CD4-positive, alpha-beta T cell (primary cell): ENCODE measurements at places on chromosomes 7 and 10. TPM values are rescaled to one million over a fixed set of nuclear protein-coding genes. Genes with fewer than 3 reads are reported as not detected.

- peaks cover 6% of the 10 kb centered on the region for H3K27me3 ChIP-seq
- no peak overlapping the region for H3K27ac ChIP-seq
- H3K36me3 ChIP-seq = no peaks in the 10 kb centered on the region
- DNase-seq = no peak
- H3K4me1 ChIP-seq = no peaks in the 10 kb centered on the region
- no peak overlapping the region for H3K4me3 ChIP-seq
Measured at GRCh38 chr10:120818301-120818700, 32.9 kb upstream of the WDR11 start.

DNA sequence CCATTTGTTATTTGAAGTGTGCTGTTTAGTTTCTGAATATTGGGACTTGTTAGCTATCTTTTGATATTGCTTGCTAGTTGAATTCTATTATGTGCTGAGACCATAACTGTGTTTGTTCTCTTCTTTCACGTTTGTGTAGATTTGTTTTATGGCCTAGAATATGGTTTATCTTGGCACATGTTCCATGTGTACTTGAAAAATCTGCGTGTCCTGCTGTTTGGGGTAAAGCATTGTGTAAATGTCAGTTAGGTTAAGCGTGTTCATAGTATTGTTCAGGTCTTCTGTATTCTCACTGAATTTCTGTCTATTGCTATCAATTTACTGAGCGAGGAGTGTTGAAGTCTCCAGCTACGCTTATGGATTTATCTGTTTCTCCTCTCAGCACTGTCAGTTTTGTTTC, 19.4 kb downstream of the MMP21 start:
- H3K4me1 ChIP-seq = no peaks in the 10 kb centered on the region
- no peak for DNase-seq
- H3K4me3 ChIP-seq = no peak overlapping the region
- peaks cover 92% of the 10 kb centered on the region for H3K36me3 ChIP-seq
- H3K27me3 ChIP-seq = no peaks in the 10 kb centered on the region

GRCh38 chr7:127532736-127533135, 52.7 kb downstream of the GCC1 start:
- no peaks in the 10 kb centered on the region for H3K4me1 ChIP-seq
- peaks cover 6% of the 10 kb centered on the region for H3K27me3 ChIP-seq
- H3K27ac ChIP-seq = no peak overlapping the region
- H3K4me3 ChIP-seq = no peak overlapping the region
- no peak for DNase-seq
- H3K36me3 ChIP-seq = no peaks in the 10 kb centered on the region

GRCh38 chr10:118720685-118721538, 33.9 kb downstream of the CACUL1 start:
- H3K27me3 ChIP-seq = no peaks in the 10 kb centered on the region
- H3K36me3 ChIP-seq = peaks cover 2% of the 10 kb centered on the region
- H3K4me3 ChIP-seq = no peak overlapping the region
- H3K27ac ChIP-seq = no peak overlapping the region

GRCh38 chr7:106243893-106244292, 40.9 kb downstream of the NAMPT start:
- no peaks in the 10 kb centered on the region for H3K27me3 ChIP-seq
- H3K36me3 ChIP-seq = no peaks in the 10 kb centered on the region
- no peak overlapping the region for H3K27ac ChIP-seq
- H3K4me1 ChIP-seq = no peaks in the 10 kb centered on the region

Gene PODXL
- total RNA-seq = 0.47 TPM
